ENCODE measurements at places on chromosomes 1 and 21.

- no peak for DNase-seq
Observed at GRCh38 chr1:204503913-204504519, 9.4 kb upstream of the PIK3C2B start.

GRCh38 chr1:74083128-74083527, 114.8 kb downstream of the LRRIQ3 start:
- no peak for DNase-seq

DNA sequence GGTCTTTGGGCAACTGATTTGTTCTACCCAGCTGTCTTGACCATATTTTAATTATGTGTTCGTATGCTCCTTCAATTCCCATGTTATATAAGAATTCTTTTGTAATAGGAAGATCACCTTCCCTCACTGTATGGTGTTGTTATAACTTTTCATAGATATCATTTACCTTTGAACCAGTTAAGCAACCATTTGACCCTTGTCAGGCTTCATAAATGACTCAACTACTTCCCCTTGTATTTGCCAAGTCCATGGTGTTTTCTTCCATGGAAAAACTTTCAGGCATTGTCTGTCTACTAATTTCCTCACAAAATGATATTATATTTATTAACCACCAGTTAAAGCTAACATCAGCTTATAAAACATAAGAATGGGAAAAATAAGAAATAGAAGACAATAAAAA, 5.1 kb downstream of the BPNT1 start:
- no peak for DNase-seq

- no peak for DNase-seq
Observed at GRCh38 chr1:248593226-248593625, 4.3 kb downstream of the OR2T10 start.

All from fibroblast of skin of right quadriceps (primary cell).